ENCODE measurements at places on chromosomes 7 and 10.

GRCh38 chr7:136914016-136914415 is 45.6 kb downstream of the CHRM2 start:
- no peak for DNase-seq

DNA sequence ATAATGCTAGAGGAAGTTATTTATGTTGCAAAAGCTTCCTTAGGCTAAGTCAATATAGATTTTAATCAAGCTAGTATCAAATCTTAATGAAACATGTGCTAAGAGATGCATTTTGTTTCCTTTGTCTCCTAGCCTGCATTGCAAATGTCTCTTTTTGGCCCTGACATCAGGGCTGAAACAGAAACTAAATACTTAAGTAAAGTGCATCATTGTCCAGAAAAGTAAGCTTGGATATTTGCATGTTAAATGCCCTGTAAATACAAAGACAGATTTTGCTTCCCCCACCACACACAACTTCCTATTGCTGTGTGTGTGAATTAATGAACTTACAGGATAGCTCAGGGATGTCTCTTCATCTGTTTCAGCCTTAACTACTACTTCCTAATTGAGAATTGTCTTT is 10.0 kb upstream of the STAMBPL1 start:
- no peak for DNase-seq

DNA sequence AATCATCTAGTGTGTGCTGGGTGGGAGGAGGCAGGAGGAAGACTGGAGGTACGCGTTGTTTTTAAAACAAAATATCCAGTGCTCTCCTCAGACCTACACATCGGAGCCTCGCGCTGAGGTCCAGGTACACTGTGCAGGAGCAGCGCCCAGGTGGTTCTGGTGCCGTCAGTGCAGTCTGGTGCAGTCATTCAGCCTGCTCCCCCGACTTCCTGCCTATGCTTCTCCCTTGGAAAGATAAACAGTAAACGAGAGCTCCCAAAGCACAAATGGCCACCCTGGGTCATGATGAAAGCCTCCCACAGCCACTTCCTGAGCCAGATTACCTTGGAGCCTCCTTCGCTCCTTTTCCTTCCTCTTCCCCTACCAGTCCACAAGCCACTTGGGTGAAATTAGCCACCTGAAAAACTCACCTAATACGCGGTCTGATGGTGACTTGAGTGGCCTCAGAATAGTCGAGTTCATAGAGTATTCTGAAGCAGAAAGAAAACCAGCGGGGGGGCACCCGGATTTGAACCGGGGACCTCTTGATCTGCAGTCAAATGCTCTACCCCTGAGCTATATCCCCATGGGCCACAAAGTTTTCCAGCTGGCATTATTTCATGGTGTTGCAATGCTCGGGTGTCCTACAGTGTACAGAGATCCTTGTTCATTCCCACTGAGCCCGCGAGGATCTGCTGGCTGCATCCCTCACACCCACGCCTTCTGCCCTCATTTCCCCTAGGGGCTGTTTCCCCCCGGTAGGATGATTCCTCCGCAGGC is 82.5 kb downstream of the ZNF467 start:
- no peak for DNase-seq

- DNase-seq: no peak
Observed at GRCh38 chr7:80057488-80057887, 77.1 kb upstream of the GNAI1 start.

DNA sequence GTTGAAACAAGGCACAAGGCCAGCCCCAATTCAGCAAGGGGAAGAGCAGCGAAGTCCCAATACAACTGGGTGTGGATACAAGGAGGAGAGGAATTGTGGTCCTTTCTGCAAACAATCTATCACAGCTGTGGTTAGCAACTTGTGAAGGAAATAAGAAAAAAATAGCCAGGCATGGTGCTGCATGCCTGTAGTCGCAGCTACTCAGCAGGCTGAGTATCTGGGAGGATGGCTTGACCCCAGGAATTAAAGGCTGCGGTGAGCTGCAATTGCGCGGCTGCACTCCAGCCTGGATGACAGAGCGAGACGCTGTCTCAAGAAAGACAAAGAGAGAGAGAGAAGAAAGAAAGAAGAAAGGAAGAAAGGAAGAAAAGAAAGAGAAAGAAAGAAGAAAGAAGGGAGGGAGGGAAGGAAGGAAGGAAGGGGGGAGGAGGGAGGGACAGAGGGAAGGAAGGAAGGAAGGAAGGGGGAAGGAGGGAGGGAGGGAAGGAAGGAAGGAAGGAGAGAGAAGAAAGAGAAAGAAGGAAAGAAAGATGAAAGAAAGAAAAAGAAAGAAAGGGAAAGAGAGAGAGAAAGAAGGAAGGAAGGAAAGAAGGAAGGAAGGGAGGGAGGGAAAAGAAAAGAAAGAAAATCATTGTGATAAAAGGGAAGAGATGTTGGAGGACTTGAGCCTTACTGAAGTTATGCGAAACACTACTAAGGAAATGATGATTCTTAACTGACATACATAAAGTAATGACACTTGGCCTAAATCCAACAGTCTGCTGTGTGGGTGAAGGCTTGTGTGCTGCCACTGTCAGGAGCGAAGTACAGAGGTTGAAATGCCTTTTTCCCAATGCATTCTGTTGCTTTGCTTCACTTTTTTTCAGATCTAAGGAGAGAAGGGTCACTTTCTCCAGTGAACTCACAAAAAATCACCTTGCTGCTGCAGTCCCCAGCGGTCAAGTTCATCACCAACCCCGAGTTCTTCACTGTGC is 117.0 kb upstream of the STK17A start:
- no peak for DNase-seq

DNA sequence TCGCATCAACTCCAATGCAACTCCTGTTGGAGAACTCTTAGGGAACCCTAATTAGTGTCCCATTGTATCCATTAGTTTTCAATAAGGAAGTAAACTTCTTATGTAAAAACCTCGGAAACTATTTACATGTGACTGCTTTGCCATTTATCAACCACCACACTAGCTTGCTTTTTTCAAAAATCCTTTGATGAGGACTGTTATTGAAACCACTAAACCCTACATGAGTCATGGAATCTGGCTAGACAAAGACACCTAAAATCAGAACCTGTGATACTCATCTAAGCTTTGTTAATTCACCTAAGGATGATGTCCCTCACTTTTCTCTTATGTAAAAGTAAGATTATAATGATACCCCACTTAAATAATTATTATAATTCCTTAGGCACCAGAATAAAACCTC is 414.1 kb upstream of the ETV1 start:
- no peak for DNase-seq

GRCh38 chr10:93465806-93466675 is 16.1 kb downstream of the MYOF start:
- DNase-seq: no peak

DNA sequence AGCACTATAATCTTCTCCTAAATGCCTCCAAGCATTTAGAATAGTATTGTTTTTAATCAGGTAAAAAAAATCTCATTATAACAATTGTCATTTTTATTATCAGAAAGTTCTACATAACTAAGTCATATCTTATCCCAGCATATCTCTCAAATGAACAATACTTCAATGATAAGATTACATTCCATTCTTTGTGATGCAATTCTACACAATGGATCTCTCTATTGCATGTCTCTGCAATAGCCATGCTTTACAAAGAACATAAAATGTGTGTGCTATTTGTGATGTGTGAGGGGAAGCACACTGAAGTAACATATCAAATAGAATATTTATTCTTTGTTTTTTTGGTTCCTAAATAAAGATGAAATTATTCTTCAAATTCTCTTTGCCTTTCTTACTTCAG is 195.7 kb downstream of the TSPAN12 start:
- DNase-seq: no peak

All from CD4-positive, alpha-beta T cell treated with Interleukin-6 at 100 ng/mL for 8 hours (primary cell).